ENCODE measurements at places on chromosomes 13 and 19.

- DNase-seq: no peak
Measured at GRCh38 chr13:28049215-28049614, 51.2 kb downstream of the FLT3 start.

- DNase-seq: peak; percentile 31
Measured at GRCh38 chr19:49570138-49570856, 10.1 kb downstream of the NOSIP start.

- DNase-seq: no peak
Measured at GRCh38 chr19:44865196-44865767, 19.2 kb downstream of the NECTIN2 start.

DNA sequence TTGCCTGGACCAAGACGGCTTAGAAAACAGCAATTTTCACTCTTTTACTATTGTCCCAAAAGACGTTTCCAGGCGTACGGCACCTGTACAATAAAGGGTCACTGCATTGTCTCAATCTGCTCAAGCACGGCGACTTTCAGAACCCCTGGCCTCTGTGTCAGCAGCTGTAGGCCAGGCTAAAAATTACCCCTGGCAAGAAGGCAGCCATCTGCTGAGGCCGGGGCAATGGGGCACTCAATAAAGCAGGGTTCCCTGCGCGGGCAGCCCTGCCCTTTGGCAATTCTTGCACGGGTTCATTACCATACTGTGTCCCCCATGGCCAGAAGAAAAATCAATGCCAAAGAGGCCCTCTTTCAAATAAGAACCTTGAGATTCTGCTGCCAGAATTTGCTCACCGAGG, 52.1 kb downstream of the STK24 start:
- no peak for DNase-seq

GRCh38 chr13:95480131-95480545, 72.4 kb upstream of the CLDN10 start:
- DNase-seq: no peak

DNA sequence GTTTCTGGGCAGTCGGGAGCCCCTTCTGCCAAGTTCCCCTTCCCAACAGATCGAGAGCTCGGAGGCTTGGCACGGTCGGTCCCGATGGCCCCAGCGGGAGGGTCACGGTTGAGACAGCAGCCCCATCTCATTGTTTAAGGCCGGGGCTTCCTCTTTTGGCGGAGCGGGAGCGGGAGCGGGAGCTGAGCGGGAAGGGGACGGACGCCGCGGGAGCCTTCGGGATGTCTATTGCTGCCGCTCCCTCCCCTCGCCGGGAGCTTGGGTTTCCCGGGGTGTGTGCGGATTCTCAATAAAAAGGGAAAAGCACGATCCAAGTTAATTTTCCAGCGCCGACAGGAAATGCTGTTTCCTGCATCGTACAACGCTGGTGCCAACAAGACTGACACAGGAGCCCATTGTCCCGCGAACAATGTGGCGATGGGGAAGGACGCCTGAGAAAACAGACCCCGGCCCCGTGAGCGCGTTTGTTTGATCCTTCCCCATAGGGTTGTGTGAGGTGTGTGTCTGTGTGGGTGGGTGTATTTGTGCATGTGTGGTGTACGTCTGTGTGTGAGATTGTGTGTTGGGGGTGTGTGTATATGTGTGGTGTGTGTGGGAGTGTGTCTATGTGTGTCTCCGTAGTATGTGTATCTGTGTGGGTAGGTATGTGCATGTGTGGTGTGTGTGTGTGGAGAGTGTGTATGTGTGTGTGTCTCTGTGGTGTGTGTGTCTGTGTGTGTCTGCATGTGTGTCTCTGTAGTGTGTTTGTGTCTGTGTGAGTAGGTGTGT, 36.3 kb upstream of the FLT1 start:
- no peak for DNase-seq

DNA sequence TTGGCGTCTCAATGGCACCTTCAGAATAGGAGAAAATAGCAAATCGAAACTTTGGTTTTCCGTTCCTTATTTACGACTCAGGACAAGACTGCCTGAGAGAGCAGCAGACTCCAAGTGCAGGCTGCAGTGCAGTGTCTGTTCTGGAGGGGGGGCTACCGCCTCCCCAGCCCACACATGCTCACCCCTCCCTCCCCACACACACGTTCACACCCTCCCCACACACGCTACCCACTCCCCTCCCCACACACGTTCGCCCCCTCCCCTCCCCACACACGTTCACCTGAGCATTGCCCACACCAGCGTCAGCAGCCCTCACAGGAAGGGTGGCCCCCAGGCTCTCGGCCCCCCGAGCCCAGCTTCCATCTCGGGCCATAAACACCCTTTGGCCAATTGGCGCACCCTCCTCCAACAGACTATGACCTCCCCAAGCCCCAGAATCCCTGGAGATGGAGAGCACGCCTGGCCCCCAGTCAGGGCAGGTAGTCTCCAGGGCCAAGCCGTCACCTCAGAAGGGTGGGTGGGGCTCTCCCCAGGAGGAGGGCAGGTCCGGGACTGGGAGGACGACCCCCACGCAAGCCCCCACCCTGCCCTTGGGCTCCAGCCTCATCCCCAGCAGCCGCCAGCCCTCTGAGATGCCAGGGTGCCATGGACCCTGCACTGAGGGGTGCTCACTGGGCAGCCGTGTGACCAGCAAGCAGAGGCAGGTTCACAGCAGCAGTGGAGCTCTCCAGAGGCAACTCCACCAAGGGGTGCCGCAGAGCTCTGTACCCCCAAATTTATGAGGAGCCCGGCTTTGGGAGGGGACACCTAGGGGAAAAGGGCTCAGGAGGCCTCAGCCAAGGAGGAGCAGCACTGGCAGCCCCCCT, 27.5 kb downstream of the RASA3 start:
- no peak for DNase-seq

GRCh38 chr13:33110386-33110712, 94.1 kb downstream of the KL start:
- DNase-seq: no peak

DNA sequence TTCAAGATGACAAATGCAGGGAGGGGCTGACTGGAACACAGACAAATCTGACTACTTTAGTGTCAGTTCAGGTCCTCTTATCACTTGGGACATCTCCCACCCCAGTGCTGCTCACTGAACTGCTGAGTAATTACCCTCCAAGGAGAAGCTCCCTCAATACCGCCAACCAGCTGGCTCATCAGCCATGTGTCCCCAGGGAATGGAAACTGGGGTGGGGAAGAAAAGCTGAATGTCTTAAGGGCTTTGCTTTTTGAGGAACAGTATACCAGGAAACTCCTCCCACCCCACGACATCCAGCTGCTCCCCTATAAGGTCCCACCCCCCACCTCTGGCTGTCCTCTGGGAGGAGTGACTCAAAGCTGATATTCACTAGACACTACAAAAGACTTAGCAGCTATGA, 2.0 kb downstream of the ZNF823 start:
- DNase-seq: no peak

GRCh38 chr13:47146136-47146535, 249.3 kb upstream of the HTR2A start:
- no peak for DNase-seq

- no peak for DNase-seq
Measured at GRCh38 chr13:51841732-51842131, 3.2 kb downstream of the TMEM272 start.

- DNase-seq: no peak
Measured at GRCh38 chr13:108609353-108609752, 20.1 kb upstream of the MYO16 start.

- DNase-seq: no peak
Measured at GRCh38 chr19:1151917-1152587, 22.0 kb downstream of the SBNO2 start.

- DNase-seq: no peak
Measured at GRCh38 chr19:5102520-5102919, 133.6 kb downstream of the KDM4B start.

DNA sequence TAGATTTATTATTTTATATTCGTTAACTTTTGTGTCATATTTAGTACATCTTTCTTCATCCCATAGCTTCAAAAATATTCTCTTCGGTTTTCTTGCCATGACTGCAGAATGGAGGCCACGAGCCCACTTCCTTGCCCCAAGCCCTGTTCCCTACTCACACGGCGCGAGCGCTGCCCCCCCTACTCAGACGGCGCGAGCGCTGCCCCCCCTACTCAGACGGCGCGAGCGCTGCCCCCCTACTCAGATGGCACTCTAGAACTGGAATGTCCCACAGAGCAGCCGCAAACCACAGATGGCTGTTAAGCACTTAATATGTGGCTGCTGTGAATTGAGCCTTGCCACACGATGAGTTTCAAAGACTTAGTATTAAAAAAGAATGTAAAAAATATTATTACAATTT, 102.2 kb upstream of the PEG3 start:
- DNase-seq: no peak

DNA sequence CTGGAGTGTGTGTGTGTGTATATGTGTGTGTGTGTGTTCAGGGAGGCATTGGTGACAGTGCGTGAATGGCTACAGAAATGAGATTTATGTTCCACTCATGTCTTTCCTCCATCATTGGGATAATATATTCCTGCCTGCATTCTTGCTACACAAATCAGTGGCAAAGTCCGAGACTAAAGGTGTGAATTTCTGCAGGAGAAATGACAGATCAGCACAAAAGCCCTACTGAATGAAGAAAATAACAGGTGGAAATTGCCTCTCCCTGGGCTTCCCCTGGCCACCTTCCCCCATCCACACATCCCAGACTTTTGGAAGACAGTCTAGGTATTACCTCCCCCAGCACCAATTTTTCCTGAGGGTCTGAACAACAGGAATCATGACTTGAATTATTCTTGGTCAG, 10.1 kb downstream of the SIGLEC6 start:
- DNase-seq: no peak

GRCh38 chr19:3649888-3650287, 23.3 kb upstream of the CACTIN start:
- DNase-seq: no peak

- peak; percentile 15 for DNase-seq
Measured at GRCh38 chr13:21060338-21061028, 903 bp downstream of the LATS2 start.

DNA sequence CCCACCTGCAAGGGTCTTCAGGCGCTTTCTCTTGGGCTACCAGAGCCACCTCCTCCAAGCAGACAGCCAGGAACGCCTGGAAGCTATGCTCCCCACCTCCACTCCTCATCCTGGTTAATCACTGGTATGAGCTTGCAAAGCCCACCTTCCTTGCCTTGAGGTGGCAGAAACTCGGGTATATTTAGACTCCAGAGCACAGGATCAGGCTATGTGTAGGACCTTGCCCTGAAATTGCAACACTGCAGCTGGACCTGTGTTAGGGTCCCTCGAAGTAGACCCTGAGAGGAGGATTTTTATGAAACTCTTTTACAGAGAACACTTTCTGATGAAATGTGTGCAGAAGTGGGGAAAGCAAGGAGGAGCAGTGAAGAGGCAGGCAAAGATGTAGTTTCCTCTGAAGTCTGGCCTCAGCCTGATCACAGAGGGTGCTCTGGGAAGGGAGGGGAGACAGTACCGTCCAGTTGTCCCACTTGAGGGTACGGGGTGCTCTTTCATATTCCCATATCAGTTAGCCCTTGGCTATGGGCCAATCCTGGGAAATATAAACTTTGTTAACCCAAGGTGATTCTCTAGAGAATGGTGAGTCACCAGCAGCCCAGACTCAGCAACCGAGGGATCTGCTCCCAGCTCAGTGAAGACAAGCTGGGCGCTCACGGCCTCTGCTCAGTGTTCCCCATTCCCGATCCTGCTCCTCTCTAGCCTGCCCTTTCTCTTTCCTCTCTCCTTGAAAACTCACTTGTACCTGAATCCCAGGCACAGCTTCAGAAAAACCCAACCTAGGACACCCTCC, 157.9 kb downstream of the UQCRFS1 start:
- DNase-seq: no peak

DNA sequence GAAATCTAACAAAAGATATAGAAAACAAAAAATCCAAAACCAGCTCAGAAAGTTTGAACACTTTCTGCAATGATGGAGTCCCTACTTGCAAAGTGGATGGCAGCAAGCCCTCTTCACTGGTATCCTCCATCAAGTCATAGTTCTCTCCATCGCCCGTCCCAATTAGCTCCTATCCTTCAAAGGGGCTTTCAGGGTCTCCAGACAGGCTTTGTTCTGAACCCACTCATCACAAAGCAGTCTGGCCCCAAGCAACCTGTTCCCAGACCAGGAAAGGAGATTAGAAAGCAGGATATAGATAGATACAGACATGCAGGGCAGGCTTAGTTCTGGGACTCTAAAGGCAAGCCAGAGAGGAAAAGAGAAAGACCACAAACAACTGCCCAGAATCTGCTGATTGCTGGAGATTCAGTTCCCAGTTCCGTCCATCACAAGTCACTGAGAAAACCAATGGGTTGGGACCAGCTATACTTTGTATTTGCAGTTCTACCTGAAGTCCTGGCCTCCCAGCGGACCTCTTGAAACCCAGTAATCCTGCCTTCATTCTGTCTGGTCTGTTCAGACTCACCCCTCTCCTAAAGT, 47.2 kb upstream of the EPHX3 start:
- DNase-seq: no peak

GRCh38 chr13:102999499-102999898, 66.7 kb downstream of the SLC10A2 start:
- DNase-seq: no peak

- DNase-seq: no peak
Measured at GRCh38 chr13:77374786-77375185, 47.9 kb upstream of the MYCBP2 start.

DNA sequence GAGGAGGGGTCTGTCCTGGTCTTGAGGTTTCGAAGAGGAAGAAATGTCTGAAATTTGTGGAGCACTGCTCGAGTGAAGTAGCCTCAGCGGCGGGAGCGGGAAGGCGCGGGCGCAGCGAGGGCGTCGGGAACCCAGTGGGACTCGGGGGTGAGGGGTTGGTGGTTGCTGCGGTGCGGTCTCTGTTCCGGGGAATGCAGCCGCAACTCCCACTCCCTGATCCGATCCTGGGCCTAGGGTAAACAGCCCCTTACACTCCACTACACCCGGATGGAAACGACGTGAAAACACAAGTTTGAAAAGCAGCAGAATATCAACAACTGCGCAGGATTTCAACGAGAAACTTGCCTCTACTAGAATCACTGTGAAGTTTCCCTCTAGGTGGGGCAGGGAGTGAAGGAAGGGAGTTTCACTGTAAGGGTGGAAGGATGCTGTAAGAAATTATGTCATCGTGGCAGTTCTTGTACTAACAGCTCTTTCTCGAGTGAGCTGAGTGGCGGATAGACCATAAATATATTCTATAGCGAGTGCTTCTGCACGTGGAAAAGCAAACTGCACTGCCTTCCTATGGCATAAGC, 2.0 kb upstream of the KLF12 start:
- no peak for DNase-seq

DNA sequence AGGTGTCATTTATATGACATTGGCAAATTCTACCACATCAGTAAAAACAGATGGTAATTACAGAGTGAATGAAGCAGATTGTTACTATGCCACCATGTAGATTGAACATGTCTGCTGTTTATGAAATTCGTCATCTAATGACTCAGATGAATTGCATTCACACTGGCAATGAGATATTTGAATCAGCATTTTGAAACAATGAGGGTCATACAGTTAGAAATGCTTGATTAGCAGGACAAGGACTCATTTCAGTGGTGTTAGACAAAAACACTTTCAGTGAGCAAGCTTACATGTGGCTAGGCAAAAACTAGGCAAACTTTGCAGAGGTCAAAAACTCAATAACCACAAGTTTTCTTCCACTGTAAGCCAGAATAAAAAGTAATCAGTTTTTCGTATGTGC, 1165.0 kb downstream of the SLITRK1 start:
- DNase-seq: no peak

- DNase-seq: no peak
Measured at GRCh38 chr19:10180459-10180858, 14.3 kb downstream of the DNMT1 start.

All from SW 1271 (cell line).